Nasal cavity respiratory epithelium epithelial cell of viscerocranial mucosa (primary cell): ENCODE measurements at places on chromosomes 2 and 18. TPM values are rescaled to one million over a fixed set of nuclear protein-coding genes. Genes with fewer than 3 reads are reported as not detected.

The AQP12A gene
- not detected in 2 replicates for total RNA-seq

The STARD6 gene
- total RNA-seq, result 0.34 TPM in 1 of 2 replicates, not detected in the other

The CFAP53 gene
- 0.68 and 1.1 TPM in 2 replicates for total RNA-seq

The ST8SIA5 gene
- 0.07 TPM in 1 of 2 replicates, not detected in the other for total RNA-seq

The TMEM247 gene
- not detected in 2 replicates for total RNA-seq

The SULT1C2 gene
- 0.07 and 0.34 TPM in 2 replicates for total RNA-seq

The DSG1 gene
- total RNA-seq, result 0.07 and 4.4 TPM in 2 replicates

The UGT1A10 gene
- total RNA-seq, result 1.2 TPM in 1 of 2 replicates, not detected in the other

The UGT1A4 gene
- under 0.01 and 1.8 TPM in 2 replicates for total RNA-seq

The MC2R gene
- not detected in 2 replicates for total RNA-seq

The NTSR2 gene
- not detected in 2 replicates for total RNA-seq

The GPR55 gene
- total RNA-seq, result not detected in 2 replicates

The CARF gene
- total RNA-seq, result 4.1 and 6.3 TPM in 2 replicates

The STK11IP gene
- total RNA-seq, result 14.2 and 15.4 TPM in 2 replicates

The IL36G gene
- 1.7 and 2.6 TPM in 2 replicates for total RNA-seq

The GPBAR1 gene
- total RNA-seq, result under 0.01 and 0.07 TPM in 2 replicates

The SLC4A5 gene
- total RNA-seq, result under 0.01 and 0.21 TPM in 2 replicates

The DPP10 gene
- 0.07 TPM in 1 of 2 replicates, not detected in the other for total RNA-seq

The TEX51 gene
- not detected in 2 replicates for total RNA-seq

The SP3 gene
- 99.6 and 116 TPM in 2 replicates for total RNA-seq

The ALK gene
- total RNA-seq, result 0.14 TPM in 1 of 2 replicates, not detected in the other

The MC5R gene
- not detected in 2 replicates for total RNA-seq

The GTF3C2 gene
- 26.0 and 33.6 TPM in 2 replicates for total RNA-seq
